ENCODE measurements at places on chromosomes 16 and 17.

GRCh38 chr17:82801377-82801970, 38.3 kb downstream of the ZNF750 start:
- no peak for DNase-seq

- DNase-seq = peak; percentile 11
Measured at GRCh38 chr16:68091380-68092261, 6.5 kb downstream of the NFATC3 start.

DNA sequence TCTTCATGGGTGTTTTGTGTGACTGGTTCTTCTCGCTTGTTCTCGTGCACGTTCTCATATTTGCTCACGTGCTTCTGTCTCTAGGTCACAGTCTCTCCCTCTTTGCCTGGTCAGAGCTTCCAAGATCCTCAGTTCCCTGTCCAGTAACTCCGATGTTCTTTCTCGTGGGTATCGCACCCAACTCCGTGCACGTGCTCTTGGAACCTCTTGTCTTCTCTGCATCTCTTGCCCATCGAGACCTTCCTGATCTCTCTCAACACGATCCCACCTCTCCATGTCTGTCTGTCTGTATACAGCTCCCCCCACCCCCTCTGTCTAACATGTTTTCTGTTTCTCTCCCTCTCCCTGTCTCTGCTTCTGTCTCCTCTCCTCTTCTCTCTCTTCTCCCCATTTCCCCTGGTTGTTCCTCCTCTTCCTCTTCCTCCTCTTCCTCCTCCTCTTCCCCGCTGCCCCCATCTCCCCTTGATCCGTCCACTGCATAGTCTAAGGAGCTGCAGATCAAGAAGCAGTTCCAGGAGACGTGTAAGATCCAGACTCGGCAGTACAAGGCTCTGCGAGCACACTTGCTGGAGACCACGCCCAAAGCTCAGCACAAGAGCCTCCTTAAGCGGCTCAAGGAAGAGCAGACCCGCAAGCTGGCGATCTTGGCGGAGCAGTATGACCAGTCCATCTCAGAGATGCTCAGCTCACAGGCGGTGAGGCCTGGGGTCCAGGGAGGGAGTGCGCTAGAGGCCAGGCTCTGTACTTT, 6.1 kb downstream of the HIRIP3 start:
- DNase-seq = no peak

- DNase-seq = no peak
Measured at GRCh38 chr16:73546341-73546845, 498.5 kb upstream of the ZFHX3 start.

- no peak for DNase-seq
Measured at GRCh38 chr17:77872199-77872598, 86.3 kb upstream of the TNRC6C start.

- DNase-seq = no peak
Measured at GRCh38 chr16:70416748-70417616, 21.9 kb downstream of the ST3GAL2 start.

DNA sequence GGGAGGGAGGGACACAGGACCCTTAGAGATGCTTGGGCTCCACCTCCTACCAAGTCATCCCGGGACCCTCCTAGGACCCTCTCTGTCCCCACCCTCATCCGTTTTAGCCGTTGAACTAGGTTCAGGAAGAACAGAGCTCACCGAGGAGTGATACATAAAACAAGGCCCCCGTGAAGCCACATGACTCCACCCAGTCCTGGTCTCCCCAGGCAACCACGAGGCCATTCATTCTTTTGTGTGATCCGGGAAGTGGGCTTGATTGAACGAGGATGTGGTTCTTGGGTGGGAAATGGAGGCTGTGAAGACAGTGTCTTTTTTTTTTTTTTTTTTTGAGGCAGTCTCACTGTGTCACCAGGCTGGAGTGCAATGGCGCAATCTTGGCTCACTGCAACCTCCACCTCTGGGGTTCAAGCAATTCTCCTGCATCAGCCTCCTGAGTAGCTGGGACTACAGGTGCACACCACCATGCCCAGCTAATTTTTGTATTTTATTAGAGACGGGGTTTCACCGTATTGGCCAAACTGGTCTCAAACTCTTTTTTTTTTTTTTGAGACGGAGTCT, 14.8 kb downstream of the TRARG1 start:
- no peak for DNase-seq

GRCh38 chr17:40824015-40824832, 1.8 kb upstream of the KRT10 start:
- DNase-seq = no peak

GRCh38 chr17:16377941-16378341, 3.0 kb upstream of the UBB start:
- peak; percentile 59 for DNase-seq
